A549 treated with GW870086 at 1 μM for 4 hours (cell line): ENCODE measurements at places on chromosomes 5 and 9. TPM values are rescaled to one million over a fixed set of nuclear protein-coding genes. Genes with fewer than 3 reads are reported as not detected.

UNC13B gene
- total RNA-seq: 8.6 to 11.2 TPM (median 10.1 TPM) in 5 replicates

ERMP1 gene
- 15.8 to 20.1 TPM (median 18.1 TPM) in 5 replicates for total RNA-seq

IFNA2 gene
- not detected in 5 replicates for total RNA-seq

IFT74 gene
- 10.9 to 15.2 TPM (median 13.4 TPM) in 5 replicates for total RNA-seq

IFNK gene
- total RNA-seq: not detected in 5 replicates

AP3B1 gene
- 28.5 to 34.9 TPM (median 31.3 TPM) in 5 replicates for total RNA-seq

BARX1 gene
- total RNA-seq: 7.9 to 12.3 TPM (median 11.7 TPM) in 5 replicates

SLC46A2 gene
- not detected in 5 replicates for total RNA-seq

IQGAP2 gene
- total RNA-seq: 1.7 to 2.1 TPM (median 2.1 TPM) in 5 replicates

SOHLH1 gene
- total RNA-seq: 0.10 TPM in 1 of 5 replicates, not detected in the others
